ENCODE measurements at places on chromosomes 2 and 18.
A peak's percentile ranks its signal among the peaks of the same experiment; 100 is the strongest.

- DNase-seq = no peak
These were observed 29.2 kb upstream of the MFF start for GRCh38 chr2:227295806-227296205.

GRCh38 chr2:124988111-124988510 is 963.0 kb downstream of the CNTNAP5 start:
- DNase-seq = no peak

GRCh38 chr2:9699139-9700108 is 68.6 kb upstream of the YWHAQ start:
- DNase-seq = no peak

DNA sequence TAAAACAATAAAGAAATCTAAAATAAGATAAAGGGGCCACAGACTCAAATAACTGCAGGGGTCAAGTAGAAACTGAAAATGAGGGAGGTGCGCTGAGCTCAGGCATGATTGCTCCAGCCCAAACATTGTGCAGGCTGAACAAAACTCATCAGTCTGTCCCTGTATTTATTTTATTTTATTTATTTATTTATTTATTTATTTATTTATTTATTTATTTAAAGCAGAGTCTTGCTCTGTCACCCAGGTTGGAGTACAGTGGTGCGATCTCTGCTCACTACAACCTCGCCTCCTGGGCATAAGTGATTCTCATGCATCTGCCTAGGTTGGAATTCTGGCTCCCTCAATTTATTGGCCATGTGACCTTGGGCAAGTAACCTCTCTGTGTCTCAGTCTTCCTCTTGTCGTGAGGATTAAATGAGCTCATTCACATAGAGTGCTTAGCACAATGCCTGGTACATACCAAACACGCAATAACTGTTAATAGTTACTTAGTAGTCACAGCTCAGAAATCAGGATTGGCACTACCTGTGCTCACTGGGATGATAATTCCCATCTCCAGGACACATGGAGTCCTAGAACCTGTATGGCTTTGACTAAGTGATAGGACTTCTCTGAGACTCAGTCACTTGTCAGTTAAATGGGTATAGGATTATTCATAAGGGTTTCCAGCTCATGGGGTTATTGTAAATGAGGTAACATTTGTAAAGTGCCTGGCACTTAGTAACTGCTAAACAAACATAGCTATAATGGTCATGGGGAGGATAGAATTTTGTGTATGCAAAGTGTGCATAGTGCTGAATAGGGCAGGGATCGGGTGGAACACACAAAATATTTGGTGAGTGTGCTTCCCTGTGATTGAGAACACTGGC is 6.0 kb downstream of the SPEG start:
- DNase-seq = peak; percentile 28

- no peak for DNase-seq
These were observed 447.6 kb upstream of the TCF4 start for GRCh38 chr18:56035546-56035945.

- DNase-seq = no peak
These were observed 143.6 kb upstream of the AGAP1 start for GRCh38 chr2:235350234-235350633.

- DNase-seq = peak; percentile 83
These were observed 366.9 kb downstream of the OSR1 start for GRCh38 chr2:18991177-18992168.

- DNase-seq = no peak
These were observed 103.7 kb downstream of the EPB41L3 start for GRCh38 chr18:5439986-5440696.

GRCh38 chr2:110657724-110658305 is 20.0 kb downstream of the BUB1 start:
- DNase-seq = no peak

DNA sequence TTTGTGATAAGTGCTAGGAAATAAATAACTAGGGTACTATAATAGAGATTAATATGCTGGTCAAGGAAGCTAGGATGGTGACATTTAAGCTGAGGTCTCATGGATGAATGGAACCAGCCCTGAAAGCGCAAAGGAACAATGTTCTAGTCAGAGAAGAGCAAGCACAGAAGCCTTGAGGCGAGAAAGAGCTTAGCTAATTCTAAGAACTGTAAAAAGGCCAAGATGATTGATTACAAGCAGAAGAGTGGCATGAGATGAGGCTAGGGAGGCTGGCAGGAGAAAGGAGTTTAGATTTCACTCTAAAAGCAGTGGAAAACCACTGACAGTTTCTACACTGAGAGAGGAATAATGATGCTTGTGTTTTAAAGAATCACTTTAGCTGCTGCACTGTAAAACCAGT is 3.4 kb upstream of the YIPF4 start:
- DNase-seq = no peak

GRCh38 chr2:228917220-228917619 is 353.9 kb downstream of the PID1 start:
- DNase-seq = no peak

DNA sequence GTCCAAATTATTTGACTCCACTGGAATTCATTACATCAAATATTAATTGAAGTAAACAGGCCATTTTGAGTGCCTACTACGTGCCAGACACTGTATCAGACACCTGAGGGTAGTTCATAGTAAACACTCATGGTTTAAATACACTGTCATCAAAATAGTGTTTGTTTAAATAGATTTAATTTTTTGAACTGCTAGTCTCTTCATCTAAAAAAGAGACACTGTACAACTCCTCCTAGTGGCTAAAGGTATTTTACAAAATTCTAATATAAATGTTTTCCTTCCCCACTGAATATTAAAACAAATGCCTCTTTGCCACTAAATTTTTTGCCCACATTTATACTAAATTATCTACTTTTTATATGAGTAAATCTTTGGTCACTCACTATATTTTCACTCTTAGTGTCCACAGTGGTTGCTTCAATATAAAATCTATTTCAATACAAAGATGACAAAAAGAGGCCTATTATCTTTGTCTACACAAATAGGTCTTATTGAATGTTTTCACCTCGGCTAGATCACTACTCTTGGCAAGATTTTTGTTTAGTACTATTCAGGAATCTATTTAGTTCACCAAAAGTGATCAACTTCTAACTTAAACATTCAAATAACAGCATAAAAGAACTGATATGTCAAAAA is 122.1 kb downstream of the TMEM247 start:
- peak; percentile 19 for DNase-seq

DNA sequence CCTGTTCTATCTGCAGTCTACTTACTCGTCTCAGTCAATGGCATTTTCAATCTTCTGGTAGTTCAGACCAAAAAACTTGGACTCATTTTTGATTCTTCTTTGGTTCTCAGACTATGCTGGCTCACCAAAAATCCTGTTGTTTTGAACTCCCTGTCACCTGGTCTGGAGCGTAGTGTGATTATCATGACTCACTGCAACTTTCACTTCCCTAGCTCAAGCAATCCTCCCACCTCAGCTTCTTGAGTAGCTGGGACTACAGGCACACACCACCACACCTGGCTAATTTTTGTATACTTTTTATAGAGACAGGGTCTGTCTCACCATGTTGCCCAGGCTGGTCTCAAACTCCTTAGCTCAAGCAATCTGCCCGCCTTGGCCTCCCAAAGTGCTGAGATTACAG is 163.3 kb upstream of the CDH7 start:
- no peak for DNase-seq

GRCh38 chr18:55833543-55833942 is 245.6 kb upstream of the TCF4 start:
- DNase-seq = no peak

GRCh38 chr2:179268277-179268925 is 3.8 kb upstream of the SESTD1 start:
- no peak for DNase-seq
